ENCODE measurements at places on chromosomes 4 and X.

DNA sequence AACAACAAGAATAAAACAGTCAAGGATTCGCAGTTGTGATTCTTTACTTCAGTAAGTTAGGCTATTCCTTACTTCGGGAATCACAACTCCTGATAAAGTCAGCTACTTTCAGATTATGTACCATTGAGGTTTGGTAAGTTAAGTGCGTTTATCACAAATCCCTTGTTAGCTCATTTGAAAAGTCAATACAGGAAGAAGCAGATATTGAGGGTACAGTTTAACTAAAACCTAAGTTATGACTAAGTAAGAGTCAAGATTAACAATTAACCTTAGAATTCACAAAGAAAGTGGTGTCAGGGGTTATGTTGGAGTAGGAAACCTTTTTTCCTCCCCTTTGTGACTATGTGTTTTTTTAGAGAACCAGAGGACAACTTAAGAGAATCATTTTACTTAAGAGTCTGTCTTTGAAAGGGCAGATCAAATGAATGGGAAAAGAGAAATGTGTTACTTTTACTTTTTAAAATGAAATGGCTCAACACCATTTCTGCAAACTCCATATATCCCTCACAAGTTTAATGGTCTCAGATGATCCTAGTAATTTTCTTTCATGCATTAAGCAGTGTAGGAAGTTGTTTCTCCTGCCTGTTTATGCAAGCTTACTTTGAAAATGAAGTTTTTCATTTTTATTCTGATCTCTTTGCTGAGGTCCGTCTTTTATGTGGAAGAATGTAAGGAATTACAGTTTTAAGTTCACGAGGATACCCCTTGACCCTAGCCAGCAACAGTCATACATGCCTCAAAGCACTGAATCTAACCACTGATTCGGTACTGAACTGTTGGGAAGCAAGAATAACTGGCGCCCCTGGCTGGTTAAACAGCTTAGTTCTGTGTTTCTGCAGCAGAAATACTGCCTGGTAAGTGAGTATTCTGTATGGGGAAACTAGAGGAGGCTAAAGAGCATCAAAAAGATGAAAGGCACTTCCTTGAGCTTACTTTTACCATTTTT lies 211.7 kb downstream of the SLC4A4 start:
- peak; percentile 5 for DNase-seq

GRCh38 chr4:3765271-3766035 lies 732 bp upstream of the ADRA2C start:
- no peak for DNase-seq

- no peak for DNase-seq
Measured at GRCh38 chr4:134691915-134692314, 490.3 kb upstream of the PABPC4L start.

DNA sequence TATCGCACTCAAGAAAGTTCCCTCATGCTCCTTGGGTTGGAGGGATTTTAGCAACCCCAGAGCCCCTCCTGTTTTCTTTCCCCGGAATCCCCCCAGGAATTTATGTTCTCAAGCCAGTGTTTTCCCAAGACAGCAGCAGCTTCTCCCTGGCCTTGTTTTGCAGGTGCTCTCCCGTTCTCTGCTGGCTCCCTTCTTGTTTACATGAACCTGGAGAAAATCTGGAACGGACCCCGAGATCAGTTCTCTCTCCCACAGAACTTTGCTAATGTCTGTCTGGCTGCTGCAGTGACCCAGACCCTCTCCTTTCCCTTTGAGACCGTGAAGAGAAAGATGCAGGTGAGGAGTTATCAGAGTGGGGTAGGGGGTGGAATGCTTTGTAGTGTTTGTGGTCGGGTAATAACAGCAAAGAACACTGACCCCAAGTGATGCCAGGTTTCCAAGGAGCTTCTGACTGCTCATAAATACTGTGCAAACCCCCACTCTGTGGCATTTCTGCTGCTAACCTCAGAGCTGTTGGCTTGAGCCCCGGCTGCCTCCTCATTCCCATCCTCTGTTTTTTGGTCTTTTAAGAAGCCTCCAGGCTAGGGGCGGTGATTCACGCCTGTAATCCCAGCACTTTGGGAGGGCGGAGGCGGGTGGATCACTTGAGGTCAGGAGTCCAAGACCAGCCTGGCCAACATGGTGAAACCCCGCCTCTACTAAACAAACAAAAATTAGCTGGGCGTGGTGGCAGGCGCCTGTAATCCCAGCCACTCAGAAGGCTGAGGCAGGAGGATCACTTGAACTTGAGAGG lies 11.1 kb downstream of the SLC25A43 start:
- peak; percentile 43 for DNase-seq

DNA sequence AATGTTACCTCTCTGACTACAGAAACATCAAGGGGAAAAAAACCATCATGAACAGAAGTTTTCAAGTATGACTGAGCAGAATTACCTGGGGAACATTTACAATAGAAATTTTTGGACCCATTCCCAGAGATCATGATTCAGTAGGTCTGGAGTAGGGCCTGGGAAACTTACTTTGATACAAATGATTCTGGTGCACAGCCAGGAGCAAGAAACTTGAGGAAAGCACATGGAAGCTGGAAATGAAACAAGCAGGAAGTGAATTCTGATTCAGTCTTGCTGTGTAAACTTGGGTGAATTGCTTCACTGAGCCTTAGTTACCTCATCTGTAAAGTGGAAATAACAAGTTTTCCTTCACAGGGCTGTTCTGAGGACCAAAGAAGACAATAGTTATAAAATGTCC lies 192.5 kb upstream of the TAPT1 start:
- DNase-seq: peak; percentile 11

DNA sequence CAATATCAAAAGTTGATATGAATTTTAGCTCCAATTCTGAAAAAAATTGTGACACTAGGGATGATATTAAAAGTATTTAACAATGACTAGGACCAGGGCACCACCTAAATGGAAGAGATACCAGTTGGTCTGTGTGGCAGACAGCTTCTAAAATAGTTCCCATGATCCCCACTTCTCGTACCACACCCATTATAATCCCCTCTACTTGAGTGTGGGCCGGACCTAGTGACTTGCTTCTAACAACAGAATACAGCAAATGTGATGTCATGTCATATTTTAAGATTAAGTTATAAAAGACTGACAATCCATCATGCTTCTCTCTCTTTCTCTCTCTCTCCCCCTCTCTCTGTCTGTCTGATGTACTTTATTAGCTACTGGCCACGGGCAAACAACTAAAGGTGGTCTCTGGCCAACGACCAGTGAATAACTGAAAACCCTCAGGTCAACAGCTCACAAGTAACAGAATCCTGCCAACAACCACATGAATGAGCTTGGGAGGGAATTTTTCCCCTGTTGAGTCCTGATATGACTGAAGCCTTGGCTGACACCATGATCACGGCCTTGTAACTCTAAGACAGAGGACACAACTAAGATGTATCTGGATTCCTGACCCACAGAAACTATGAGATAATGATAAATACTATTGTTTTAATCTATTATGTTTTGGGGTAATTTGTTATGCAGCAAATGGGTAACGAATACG lies 34.4 kb downstream of the FAM13A start:
- no peak for DNase-seq

DNA sequence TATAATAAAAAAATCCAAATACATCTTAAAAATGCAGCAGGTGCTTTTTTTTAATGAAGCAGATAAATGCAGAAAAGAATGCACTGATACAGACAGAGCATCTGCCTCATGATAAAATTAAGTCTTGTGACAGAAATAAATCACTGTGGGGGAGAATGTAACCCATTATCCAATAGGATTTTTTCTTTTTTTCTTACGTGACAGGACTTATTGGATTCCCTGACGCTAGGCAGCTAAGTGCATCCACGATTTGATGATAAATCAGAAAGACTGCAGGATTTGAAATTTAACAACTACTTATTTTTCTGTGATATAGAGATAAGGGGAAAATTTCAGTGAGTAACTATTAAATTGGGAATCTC lies 110.6 kb upstream of the PPARGC1A start:
- no peak for DNase-seq

DNA sequence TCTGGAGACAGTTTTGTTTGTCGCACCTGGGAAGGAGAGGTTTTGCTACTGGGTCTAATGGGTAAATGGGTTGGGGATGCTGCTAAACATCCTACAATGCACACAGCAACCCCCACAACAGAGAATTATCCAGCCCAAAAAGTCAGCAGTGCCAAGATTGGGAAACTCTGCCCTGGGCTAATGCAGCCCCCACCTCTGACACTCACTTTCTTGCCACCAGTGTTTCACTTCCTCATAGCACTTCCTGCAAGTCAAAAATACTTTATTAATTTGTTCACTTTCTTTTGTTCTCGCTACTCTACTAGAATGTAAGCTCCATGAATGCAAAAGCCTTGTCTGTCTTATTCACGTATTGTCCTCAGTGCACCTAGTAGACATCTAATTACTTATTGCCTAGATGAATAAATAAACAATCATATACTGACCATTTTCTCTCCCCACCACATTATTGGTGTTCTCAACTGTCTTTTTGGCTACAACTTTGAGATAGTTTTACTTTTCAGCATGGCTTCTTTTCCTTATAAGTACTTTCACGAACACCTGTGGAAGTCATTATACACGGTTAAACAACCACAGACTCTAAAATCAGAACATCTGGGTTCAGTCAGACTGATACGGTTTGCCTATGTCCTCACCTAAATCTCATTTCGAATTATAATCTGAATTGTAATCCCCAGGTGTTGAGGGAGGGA lies 82.0 kb upstream of the PITX2 start:
- no peak for DNase-seq

DNA sequence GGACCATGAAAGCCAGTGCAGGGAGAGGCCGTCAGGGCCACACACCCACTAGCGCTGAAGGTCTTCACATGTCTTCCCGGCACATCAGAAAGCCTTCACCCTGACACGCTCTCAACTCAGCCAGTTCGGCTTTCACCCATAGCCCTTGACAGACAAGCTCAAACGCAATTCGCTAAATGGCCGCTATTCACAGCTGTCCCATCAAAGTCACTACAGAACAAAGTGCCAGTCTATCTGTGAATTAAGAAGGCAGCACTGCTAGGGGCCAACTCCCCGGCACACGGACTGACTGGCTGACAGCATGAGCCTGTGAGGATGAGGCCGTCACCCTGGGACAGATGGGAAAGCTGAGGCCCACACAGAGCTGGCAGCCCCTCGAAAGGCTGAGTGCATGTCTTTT lies 45.7 kb downstream of the ACOX3 start:
- DNase-seq: no peak

DNA sequence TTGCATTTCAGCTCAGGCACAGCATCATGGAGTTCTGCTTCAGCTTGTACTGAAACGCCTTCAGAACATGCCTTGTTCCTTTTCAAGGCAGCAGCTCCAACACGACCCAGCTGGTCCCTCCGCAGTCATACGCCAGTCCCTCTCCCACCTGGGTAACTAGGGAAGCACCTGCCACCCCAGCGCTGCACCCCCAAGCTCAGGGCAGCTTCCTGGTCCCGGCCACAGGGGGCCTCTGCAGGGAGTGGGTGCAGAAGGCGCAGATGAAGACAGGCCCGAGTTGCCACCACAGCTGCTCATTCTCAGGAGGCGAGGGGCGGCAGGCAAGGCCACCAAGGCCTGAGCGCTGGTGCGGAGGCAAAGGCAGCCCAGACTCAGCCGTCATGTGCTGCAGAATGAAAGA lies 21.8 kb downstream of the WDR1 start:
- no peak for DNase-seq

DNA sequence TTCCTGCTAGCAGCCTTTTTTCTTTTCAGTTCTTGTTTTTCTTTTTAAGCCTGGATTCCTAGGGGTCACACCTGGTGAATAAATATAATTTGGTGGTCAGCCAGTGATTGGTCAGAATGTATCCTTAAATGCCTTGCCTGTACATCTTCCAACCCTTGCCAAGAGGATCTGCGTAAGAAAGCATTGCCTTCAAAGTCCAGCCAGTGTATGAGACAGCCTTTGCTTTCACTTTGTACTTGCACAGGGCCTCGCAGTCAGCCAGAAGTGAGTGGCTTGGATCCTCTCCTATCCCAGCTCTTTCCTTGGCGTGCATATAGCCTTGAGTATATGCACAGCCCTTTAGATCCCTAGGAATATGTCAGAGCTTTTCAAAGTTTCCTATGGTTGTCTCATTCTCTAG lies 22.2 kb downstream of the KANTR start:
- no peak for DNase-seq

- DNase-seq: no peak
Measured at GRCh38 chr4:144310535-144310934, 170.0 kb upstream of the GYPA start.

DNA sequence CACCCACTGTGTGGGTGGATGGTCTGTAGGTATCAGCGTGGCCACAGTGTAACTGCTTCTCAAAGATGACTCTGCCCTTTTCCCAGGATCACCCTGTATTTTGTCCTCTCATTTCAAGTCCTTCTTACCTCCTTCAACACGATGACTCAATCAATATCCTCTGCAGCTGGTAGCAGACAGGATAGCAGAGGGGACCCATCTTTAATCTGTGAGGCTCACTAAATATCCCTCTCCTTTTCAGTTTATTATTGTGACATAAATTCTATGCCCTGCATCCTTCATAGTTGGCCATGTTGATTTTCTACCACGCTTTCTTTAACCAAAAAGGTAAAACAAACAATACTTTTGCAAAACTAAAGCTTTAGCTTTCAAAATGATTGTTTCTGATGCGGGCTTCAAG lies 9.6 kb upstream of the MEPE start:
- no peak for DNase-seq

DNA sequence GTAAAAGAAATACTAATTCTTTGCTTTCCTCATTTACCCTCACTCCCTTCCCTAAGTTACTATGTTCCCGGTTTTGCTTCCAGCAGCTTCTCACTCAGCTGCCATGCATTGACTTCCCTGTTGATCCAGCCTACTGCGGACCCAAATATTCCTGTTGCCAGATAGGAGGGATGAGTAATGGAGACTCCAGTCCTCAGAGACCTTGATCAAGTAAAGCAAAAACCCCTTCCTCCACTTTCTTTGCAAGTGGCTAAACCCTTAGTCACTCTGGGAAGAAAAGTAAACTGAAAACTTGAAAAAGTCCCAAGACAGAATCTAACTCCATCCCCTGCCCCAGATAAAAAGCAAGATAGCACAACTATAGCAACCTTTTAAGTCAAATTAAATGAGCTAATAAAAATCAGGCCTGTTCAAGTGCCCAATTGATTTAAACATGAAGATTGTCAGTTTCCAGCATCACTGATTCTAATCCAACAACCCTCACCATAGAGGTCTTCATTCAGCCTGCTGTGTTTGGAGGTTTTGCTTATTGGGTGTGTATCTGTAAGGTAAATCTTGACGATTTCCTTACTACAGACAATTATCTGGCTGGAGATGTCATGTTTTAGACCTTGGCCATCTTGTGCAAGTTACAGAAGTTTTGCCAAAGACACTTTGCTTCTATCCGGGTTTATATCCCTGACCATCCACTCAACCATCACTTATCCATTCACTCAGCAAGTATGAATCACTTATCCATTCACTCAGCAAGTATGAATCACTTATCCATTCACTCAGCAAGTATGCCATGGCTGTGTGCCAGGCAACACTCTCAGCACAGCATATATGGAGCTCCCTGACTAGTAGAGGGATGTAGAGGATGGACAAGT lies 17.6 kb downstream of the FGFBP1 start:
- DNase-seq: peak; percentile 96

- no peak for DNase-seq
Measured at GRCh38 chr4:143618811-143619210, 81.7 kb downstream of the FREM3 start.

GRCh38 chrX:15607067-15607466 lies 6.3 kb upstream of the ACE2 start:
- no peak for DNase-seq
